ENCODE measurements at places on chromosomes 6 and 20.
A peak's percentile ranks its signal among the peaks of the same experiment; 100 is the strongest.

DNA sequence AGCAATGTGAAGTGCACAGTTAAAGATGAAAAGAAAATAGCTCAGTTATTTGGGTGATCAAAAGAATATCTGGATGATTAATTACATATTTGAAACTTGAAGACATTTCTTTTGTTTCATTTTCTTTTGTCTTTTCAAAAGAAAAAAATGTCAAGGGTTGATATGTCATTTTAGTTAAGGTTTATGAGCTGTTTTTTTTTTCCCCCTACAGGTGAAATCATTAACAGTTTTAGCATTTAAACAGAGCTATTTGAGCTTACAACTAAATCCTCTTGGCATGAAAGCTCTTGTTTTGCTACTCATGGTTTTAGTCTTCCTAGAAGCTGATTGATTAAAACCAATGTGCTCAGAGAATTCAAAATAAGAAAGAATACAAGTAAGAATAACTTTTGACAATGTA, 887.3 kb downstream of the PHF3 start:
- no peak for DNase-seq

DNA sequence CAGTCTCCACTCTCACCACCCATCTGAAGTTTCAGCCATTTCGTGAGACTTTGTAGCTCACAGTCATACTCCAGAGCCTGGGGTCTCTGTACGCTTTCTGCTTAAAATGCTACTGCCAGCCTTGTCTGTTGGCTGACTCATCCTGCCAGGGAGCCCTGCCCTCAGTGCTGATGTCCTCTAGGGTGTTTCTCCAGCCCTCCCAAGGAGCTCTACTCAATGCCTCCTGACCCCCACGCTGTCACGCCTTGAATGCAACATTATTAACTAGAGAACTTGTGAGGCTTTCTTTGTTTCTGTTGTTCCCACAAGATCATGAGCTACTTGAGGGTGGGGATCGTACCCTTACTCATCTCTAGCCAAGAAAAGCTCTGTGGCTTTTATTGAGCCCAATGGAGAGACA, 20.1 kb downstream of the KIF16B start:
- DNase-seq, result no peak

DNA sequence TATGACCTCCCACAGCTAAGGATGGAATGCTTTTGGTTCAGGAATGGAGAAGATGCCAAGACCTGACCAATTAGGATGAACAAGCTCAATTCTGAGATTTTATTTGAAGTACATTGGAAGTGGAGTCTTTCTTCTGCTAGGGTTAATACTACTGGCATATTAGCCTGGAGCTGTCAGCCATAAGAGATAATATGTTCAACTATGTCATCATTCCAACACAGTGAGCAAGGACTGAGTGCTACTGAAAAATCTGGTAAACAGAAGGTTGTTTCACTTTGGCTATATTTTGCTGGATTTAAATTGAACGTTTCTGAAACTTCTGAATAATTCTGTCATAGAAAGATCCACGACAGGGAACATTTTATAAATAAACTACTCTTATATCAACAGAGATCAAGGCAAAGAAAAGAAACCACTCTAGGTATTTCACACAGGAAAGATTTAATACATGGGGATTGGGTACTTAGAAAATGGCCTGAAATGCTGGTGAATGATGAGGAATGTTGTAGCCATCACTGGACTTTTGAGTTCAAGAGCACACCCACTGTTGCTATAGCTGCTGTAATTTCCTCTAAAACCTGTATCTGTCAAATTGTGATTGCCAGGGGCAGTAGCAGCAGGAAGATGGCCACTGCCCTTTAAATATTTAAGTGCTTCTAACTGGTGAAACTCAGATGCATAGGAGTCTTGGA, 200.5 kb downstream of the PLCB4 start:
- peak; percentile 54 for DNase-seq

GRCh38 chr6:20891161-20891560, 356.9 kb downstream of the CDKAL1 start:
- no peak for DNase-seq

- no peak for DNase-seq
Measured at GRCh38 chr20:4763723-4764510, 42.2 kb downstream of the PRND start.

- no peak for DNase-seq
Measured at GRCh38 chr6:166379800-166380199, 2.9 kb downstream of the MPC1 start.

GRCh38 chr6:149190224-149190831, 127.2 kb upstream of the TAB2 start:
- DNase-seq, result peak; percentile 29

GRCh38 chr6:75208298-75209183, 2.7 kb upstream of the COL12A1 start:
- DNase-seq, result peak; percentile 90

DNA sequence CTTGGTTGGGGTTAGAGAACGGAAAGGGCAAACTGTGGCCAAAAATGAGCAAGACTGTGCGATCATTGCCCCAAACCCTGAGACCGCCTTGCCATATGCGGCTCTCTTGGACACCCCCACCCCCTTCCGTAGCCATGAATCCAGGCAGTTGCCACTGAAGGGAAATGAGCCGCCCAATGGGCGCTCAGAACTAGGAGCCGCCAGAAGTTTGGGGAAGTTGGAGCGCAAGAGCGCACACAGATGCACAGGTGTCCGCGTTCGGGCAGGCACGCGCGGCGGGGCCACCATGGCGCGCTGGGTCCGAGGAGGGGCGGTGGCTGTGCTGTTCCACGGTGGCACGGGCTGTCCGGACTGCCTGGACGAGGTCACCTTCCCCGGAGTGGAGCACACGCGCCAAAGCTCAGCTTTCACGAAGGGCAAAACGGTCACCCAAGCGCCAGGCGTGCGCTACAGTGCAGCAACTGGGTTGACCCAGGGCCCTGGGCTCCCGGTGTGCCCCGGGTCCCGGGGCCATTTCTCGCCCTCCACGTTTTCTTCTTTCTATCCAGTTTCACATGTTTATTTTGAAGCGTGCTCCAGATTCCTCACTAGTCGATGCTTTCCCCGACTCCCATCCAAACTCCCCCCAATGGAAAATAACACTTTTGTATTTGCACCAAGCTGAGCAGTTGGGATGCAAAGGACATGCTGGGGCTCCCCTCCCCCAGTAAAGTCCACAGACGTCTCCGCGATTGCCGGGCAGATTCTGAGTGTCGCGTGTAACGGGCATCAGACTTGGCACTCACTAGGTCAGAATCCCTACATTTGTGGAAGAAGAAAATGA, 906 bp upstream of the PDE10A start:
- no peak for DNase-seq

GRCh38 chr6:118875672-118876071, 18.3 kb upstream of the ASF1A start:
- DNase-seq, result no peak

- peak; percentile 43 for DNase-seq
Measured at GRCh38 chr6:38554700-38555413, 84.9 kb downstream of the BTBD9 start.

- DNase-seq, result no peak
Measured at GRCh38 chr6:74914888-74915287, 291.0 kb downstream of the COL12A1 start.

- no peak for DNase-seq
Measured at GRCh38 chr6:122020588-122021264, 378.7 kb upstream of the HSF2 start.

- DNase-seq, result no peak
Measured at GRCh38 chr20:53399083-53399482, 194.6 kb downstream of the ZNF217 start.

GRCh38 chr6:126553854-126554253, 213.9 kb downstream of the CENPW start:
- DNase-seq, result no peak

GRCh38 chr6:98833057-98833306, 1.4 kb upstream of the POU3F2 start:
- peak; percentile 39 for DNase-seq

GRCh38 chr6:36713846-36714245, 16.2 kb downstream of the RAB44 start:
- no peak for DNase-seq

DNA sequence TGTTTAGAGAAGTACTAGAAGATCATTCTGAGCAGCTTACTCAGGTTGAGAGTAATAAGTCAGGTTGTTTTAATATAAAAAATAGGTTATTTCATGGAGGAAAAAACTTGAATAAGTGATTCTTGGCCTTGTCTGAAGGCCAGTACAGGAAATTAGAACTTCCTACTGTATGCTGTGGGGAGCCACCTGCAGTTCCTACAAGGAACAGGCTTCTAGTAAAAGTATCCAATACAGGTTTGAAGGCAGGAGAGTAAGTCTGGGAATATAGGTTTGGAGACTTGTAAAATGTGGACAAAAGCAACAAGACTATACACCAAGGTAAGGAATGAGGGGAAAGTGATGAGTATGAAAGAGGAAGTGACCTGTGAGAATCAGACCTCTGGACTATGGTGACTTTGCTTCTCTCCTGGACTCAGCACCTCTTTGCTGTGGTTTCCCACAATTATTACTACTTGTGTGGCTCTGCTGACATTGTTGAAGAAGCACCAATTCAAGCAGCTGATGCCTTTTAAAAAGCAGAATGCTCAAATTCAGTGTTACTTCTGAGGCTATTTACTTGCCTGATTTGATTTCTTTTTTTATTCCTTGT, 278.6 kb downstream of the TBC1D7 start:
- no peak for DNase-seq

- DNase-seq, result no peak
Measured at GRCh38 chr6:19444041-19444440, 393.1 kb upstream of the ID4 start.

- peak; percentile 14 for DNase-seq
Measured at GRCh38 chr20:44454306-44454963, 21.2 kb upstream of the TTPAL start.

GRCh38 chr20:62143081-62143956, at the start of the genes PSMA7 and SS18L1:
TSS of gene PSMA7 (minus strand) at chr20:62143394. CDS start at chr20:62143303, 91 bp downstream.
TSS of gene SS18L1 (plus strand) at chr20:62143769. CDS start at chr20:62143821, 52 bp downstream.
- peak; percentile 85 for DNase-seq

- DNase-seq, result no peak
Measured at GRCh38 chr20:55610756-55611155, 394.6 kb downstream of the CBLN4 start.

DNA sequence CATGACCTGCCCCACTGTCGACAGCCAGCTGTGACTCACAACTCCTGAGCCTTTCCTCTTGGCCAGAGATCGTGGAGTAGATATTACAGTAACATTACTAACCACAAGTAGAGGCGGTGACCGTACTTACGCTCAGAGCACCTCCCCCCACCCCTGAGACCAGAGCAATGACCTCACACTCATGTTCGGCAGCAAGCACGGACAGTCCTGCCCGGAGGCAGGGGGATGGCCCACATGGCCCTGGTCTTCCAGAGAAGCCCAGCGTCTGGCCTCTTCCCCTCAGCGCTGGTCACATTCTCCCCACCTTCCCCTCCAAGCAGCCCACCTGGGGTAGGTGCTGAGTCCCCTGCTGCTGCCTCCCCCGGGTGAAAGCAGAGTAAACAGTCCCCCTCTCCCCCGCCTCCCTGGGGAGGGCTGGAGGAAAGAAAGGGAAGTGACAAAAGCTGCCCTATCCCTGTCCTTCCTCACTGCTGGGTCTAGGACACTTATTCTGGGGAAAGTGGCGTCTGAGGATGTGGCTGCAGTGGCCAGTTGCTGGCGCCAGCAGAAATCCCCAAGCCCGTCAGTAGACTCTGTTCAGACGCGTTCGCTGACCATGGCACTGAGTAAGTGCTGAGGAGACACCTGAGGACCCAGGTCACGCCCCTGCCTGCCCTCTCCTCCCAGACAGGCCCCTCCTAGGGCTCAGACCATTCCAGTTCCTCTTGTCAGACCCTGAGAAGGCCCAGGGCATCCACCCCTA, 68.5 kb downstream of the MRPL14 start:
- DNase-seq, result peak; percentile 99

DNA sequence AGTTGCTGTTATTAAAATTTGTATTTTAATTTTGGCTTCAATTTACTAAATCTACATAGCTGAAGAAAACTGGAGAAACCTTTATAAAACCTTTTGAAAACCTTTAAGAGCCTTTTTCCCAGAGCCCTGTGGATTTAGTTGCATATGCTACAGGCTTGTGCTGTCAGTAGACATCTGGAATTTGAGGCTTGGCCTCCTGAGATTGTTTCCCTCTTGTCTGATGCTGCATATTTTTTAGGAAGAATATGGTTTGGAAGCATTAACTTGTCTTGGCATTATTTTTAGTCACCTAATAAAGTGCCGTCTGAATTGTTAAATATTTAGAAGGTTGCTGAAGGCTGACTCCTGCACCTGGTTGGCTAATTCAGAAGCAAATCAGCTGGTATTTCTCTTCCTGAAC, 369.4 kb downstream of the UTRN start:
- DNase-seq, result no peak

DNA sequence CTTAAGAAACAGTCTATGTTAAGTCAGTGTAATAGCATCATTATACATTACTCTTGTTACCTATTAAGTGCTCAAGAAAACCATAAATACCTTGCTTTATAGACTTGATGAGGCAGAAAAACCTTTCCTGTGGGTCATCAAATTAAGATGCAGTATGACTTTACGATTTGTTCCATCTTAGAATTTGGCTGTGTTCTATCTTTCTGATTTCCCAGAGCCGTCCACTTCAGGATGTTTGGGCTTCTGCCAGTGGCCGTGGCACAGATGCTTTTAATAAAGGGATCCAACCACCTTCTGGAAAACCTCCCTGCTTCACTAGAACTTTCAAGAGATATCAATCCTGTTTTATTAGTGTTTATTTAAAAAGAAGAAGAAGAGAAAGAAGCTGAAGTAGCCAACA, 71.2 kb downstream of the PDE7B start:
- DNase-seq, result peak; percentile 69

DNA sequence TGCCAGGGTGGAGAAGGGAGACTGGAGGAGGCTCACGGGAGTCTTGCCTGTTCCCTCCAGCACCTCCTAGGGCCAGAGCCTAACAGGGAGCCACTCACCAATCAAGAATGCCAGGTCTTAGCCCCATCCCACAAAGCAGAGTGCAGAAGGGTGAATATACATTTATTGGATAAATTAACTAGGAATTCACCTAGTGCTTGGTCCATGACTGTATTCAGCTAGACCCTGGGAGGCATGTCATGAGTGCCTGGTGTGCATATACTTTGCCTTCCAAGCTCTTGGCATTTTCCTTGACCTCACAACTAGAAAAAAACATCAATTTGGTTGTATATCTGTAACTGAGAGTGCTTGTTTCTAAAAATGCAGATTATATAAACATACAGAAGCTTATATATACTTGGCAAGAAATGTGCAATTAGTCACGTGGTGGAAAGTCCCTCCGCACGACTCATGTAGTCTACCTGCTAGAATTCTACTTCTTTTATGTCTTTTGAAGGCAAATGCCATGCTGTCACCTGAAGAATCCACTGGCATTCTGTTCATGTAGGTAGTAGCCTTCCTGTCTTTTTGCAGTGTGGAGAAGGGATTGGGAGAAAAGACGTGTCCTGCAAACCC, 991.0 kb downstream of the KIF16B start:
- DNase-seq, result peak; percentile 47

DNA sequence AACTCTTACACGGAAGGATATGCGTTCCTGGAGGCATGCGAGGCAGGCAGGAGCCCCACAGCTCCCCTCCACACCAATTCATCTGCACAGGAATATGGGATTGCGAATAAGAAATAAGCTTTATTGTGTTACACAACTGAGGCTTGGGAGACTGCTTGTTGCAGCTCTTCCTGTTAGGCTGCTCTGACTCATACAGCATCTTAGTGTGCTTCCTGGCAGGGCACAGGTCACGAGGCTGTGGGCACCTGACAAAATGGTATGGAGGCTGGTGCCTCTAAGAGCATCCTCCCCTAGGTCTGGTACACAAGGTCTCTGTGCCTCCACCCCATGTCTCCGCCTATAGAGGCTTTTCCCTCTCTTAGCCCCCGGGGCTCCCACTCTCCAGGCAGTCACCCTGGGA, 6.8 kb downstream of the SLC22A3 start:
- peak; percentile 41 for DNase-seq

GRCh38 chr6:116074732-116075390, 14.2 kb upstream of the FRK start:
- DNase-seq, result no peak
